ENCODE measurements at places on chromosomes 4 and X.

DNA sequence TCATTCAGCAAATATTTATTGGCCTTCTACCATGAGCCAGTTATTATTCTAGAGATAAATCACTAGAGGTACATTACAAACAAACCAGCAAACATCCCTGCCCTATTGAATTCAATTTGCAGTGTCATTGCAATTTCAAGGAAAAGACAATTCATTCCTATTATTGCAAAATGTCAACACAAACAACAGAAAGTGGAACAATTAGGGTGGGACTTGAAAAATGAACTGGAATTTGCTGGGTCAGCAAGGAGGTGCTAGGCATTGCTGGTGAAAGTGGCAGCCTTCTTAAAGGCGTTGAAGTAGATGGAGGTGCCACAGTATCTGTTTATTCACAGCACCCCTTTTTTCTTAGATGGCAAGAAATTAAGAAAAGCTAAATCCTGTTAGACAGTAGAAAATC is 224.0 kb upstream of the BMP3 start:
- no peak for DNase-seq

GRCh38 chrX:48785186-48785539 is 1.2 kb upstream of the GATA1 start:
- DNase-seq = no peak

DNA sequence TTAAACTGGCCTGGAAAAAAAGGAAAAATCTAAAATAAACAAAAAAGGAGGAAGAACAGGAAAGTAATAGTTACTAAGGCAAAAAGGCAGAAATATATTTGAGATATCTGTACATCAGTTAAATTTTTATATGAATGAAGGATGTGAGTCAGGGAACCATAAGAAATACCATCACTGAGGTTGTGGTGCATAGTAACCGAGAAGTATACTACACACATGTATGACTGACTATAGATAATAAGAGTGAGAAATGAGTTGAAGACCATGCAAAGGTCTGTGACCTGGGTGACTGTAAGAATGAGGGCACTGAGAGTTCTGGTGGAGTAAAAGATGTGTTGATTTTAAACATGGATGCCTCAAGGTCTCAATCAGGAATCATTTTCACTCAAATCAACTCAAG is 220.6 kb upstream of the FAM241A start:
- no peak for DNase-seq

DNA sequence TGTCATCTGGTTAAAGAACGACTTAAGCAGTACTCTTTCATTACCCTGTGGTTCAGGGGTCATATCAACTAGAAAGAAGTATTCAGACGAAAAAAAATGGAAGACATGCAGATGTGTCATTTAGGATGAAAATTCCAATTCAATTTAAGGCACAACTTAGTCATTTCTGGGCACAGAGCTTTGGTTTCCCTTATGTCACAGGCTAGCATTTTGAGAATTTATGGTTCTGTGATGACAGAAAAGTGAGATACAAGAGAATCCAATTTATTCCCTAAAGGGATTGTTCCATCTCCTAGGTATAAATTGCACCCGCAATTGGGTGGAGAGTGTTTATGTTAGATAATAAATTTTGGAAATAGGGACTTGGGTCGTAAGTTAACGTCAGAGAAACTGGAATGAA is 306.6 kb downstream of the STK32B start:
- DNase-seq = no peak

GRCh38 chr4:154211506-154211905 is 280.1 kb downstream of the DCHS2 start:
- DNase-seq = no peak

GRCh38 chr4:169658196-169658595 is 37.8 kb downstream of the CLCN3 start:
- no peak for DNase-seq

DNA sequence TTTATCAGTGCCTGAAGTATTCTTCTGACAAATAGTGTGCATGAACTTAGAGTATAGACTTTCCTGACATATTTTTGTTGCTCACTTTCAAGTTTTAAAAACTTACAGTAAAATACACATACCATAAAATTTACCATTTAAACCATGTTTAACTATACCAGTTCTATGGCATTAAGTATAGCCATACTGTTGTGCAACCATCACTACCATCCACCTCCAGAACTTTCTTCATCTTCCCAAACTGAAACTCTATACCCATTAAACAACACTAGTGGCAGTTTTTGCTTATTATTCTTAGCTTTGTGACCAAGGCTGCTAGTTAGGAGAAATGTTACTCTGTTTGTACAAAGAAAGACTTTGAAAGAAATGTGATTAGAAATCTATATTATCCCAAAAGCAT is 25.8 kb downstream of the ATP7A start:
- no peak for DNase-seq

- DNase-seq = no peak
Observed at GRCh38 chr4:157808796-157809383, 363.9 kb downstream of the GASK1B start.

DNA sequence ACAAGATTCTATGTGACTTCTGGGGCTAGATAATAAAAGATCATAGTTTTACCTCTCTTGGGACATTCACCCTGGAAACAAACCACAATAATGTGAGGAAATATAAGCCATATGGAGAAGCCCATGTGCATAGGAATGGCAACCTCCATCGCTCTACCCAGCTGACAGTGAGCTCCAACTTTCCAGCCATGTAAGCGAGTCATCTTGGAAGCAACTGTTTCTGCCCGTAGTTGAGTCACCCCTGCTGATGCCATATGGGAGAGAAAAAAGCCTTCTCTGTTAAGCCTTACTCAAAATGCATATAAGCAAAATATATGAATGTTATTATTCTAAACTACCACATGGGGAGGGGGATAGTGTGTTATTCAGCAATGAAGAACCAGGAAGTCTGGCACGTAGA is 31.4 kb upstream of the RELL1 start:
- DNase-seq = no peak

- DNase-seq = no peak
Observed at GRCh38 chrX:20988118-20988517, 386.1 kb upstream of the CNKSR2 start.

DNA sequence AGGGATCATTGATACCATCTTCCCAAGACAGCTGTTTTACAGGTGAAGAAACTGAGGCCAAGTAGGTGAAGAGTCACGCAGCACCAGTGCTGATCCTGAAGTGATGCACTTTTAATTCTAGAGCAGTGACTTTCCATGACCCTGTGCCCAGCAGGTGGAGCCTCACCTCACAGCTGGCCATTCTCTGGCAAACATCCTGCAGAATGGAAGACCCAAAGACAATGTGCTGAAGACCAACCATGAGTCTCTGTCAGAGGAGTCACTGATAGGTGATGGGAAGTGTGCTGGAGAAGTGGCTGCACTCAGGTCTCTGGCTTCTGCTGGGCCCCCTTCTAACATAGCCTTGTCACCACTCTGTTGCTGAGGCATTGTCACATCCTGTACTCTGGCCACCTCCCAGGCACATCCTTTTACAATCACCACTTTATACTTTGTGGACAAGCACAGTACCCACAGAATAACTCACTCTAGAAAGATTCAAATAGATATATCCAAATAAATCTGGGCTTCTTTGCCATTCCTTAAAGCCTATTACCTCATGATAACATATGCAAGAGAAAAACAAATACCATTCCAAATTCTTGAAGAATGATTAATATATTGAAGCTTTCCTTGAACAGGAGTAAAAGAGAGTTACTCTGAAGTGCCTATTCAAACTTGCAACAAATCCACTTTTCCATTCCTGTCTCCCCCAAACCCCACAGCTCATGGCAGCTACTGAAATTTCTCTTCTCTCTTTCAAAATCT is 64.1 kb upstream of the SCOC start:
- DNase-seq = no peak

DNA sequence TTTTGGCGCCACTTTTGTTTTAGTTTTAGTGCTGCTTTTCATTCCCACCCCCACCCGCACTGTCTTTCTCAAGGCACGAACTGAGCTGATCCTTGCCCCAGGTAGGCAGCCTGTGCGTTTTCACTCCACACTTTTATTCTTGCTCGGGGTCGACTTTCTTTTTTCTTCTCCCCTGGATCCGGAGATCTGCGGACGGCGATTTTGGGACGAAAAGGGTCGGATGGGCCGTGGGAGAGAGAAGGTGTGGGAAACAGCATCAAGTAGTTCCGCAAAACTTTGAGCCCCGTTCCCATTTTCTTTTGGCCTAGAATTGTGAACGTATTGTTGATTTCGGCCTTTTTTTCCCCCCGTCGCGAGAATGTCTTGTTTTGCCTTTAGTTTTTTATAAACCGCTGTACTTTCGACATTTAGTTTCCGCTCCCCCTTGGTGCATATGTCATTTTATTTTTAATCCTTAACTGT is 531 bp downstream of the STAG2 start:
- no peak for DNase-seq

GRCh38 chrX:126393284-126393683 is 159.3 kb downstream of the DCAF12L1 start:
- no peak for DNase-seq

- no peak for DNase-seq
Observed at GRCh38 chr4:186854256-186854655, 130.6 kb upstream of the FAT1 start.

DNA sequence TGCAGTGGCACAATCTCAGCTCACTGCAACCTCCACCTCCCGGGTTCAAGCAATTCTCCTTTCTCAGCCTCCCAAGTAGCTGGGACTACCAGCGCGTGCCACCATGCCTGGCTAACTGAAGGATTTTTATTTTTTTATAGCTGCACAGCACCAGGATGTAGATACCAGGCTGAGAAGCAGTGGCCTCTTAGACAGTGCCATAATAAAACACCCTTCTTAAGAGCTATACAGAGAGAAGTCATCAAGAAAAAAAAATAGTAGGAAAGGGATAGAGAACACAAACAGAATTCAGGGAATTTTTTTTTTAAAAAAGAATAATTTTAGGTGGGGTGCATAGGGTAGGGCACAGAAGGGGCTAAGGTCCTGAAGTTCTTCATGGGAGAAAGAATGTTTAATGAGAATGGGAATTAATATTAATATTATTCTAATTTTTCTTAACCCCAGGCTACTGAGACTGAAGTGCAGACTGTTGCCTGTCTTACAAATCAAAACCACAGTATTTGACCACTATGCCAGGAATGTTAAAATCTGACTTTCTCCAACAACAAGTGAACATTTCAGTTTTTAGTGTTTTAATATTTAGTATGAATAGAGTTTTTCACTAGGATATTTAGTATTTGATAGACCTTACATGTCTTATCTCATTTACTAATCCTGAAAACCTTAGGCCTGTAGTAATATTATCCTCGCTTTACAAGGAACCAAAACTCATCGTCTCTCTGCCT is 146.7 kb downstream of the KCNIP4 start:
- no peak for DNase-seq

GRCh38 chrX:136256026-136256425 is 4.8 kb upstream of the MAP7D3 start:
- no peak for DNase-seq

DNA sequence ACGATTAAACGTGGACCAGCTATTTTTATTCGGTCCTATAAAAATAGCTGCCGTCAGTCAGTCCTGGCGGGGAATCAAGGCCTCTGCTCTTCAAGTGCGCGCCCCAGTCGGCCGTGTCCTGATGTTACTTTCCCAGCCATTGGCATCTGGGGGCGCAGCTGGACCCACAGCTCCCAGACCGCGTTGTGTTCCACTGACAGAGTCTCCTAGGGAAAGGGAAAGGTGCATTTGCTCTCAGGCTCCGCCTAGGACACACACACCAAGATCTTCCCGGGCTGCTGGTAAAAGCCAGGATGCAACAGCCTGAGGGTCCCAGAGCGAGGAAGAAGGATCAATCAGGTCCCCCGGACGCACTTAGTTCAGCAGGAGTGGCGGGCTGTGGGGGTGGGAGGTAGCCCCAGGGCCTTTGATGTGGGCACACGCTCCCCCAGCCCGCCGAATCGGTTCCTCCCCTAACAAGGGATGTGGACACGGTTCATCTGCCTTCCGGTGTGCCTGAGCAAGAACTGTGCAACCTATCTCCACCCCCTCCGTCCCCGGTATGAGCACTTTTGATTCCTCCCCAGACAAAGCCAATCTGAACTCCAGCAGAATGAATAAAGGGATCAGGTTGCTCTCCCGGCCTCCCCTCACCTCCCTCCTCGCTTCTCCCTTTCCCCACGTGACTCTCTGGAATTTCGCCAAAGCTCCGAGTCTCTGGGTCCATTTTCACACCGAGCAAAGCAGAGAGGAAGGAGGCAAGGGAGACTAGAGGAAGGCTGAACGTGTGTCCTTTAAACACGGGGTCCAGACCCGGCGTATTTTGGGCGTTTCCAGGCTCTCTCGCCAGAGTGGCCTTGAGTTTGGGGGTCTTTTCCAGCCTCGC is 626 bp upstream of the FRAS1 start:
- DNase-seq = no peak

DNA sequence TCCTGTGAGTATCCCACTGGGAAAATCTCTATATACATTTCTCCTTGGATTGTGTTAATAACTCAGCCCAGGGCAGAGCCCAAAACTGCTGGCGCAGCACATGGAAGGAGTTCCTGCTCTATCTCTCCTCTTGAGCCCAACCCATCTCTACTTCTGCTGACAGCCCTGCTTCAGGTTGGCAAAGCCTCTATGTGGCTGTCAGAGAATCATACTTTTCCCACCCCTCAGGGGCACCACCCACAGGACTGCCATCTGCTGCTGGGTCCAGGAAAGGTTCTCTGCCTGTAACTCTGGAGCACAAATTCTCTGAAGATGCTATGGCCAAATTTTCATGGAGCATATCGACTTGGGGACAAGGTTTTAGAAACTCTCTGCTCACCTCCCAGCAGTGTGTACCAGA is 278.5 kb upstream of the EMCN start:
- DNase-seq = no peak

Measured in CD4-positive, alpha-beta T cell treated with Interleukin-15 for 1 hour (primary cell).